Uterus (tissue), 4 donors: ENCODE measurements at places on chromosomes 1 and 21.

- peak; percentile 16 for DNase-seq
Measured at GRCh38 chr21:32940079-32941014, 85.4 kb upstream of the OLIG2 start.

- DNase-seq: peak; percentile 89
Measured at GRCh38 chr1:156502894-156503697, 2.5 kb upstream of the MEF2D start.

DNA sequence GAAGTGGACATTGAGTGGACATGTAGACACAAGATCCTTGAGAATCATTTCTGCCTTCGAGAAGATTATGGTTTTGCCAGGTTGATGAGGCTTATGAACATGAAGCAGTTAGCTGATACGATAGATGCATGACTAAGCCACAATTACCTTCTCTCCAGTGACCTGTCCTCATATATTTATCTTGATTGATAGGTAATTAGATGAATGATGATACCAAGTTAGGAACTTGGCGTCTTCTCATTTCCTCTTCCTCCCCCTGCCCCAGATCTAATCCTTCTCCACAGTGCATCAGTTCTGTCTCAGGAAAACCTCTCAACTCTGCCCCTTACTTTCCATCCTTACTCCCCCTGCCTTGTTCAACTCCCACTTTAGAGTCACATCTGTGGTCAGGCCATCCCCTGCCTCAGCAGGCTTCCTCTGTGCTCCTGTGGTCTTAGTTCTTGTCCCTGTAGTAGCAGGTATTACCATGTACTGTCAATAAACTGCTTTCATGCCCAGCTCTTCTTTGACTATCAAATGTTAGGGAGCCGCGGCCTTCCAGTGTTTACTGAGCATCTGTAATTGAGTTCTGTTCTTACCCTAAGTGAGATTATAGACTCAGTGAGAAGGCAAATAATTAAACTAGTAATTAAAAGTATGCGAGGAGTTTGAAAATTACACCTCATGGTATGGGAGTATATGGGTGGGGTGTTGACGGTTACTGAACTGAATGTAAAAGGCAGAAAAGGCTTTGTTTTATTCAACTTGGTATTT lies 5.1 kb downstream of the ST6GALNAC3 start:
- no peak for DNase-seq

GRCh38 chr1:234871039-234871709 lies 257.5 kb downstream of the TOMM20 start:
- DNase-seq: no peak

DNA sequence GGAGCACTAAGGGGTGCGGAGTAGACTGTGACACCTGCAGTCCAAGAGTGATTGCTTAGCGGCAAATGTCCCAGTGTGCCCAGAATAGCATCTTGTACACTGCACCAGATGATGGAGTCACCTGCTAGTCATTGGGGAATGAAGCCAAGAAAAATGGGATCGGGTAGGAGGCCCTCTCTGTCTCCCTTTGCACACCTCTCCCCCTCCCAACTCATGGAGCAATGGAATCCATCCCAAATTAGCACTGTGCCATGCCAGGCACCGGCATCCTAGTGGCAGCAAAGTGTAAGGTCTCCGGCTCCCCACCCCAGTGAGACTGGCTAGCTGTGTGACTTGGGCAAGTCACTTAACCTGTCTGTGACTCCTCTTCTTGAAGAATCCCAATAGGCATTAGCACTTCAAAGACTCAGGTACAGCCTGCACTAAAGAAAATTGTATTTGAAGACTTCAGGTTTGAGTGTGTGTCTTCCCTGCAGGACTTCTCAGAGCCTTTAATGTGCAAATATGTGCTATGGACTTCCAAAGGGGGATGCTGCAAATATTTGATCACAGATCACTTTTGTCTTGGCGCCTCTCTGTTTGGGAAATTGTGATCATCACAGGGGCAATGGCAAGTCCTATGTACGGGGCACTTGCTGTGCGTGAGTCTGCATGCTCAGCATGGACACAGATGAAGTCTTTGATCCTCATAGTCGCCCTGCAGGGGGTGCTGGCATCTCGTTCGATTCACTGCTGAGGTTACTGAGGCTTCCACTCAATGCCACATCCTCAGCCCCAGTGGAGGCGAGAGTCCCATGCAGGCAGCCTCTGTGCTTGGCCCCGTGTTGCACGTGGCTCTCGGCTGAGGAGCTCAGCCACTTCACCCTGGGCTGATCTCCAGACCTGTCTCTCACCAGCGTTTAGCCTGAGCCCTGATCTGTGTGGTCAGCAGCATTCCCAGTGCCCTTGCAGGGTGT lies 272.9 kb upstream of the C1orf174 start:
- DNase-seq: no peak

GRCh38 chr1:201731592-201731991 lies 97.4 kb upstream of the IPO9 start:
- no peak for DNase-seq

DNA sequence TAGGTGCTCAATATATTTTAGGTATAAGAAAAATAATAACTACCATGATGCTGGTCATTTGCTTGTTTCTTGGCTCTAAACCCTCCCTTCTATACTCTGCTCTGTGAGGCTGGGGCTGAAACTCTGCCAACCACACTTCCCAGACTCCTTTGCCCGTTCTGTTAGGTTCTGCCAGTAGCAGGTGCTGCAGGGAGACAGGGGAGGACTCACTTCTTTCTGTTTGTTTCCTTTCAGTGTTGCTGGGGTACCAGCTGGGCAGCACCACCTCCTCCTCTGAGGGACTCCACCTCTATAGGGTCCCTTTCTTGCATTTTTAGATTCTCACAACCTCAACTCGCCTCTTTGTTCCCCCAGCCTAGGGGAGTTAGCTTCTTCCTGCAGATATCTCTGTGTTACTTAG lies 17.0 kb upstream of the SH2D2A start:
- no peak for DNase-seq

- no peak for DNase-seq
Measured at GRCh38 chr1:41385398-41386195, 24.4 kb downstream of the FOXO6 start.

DNA sequence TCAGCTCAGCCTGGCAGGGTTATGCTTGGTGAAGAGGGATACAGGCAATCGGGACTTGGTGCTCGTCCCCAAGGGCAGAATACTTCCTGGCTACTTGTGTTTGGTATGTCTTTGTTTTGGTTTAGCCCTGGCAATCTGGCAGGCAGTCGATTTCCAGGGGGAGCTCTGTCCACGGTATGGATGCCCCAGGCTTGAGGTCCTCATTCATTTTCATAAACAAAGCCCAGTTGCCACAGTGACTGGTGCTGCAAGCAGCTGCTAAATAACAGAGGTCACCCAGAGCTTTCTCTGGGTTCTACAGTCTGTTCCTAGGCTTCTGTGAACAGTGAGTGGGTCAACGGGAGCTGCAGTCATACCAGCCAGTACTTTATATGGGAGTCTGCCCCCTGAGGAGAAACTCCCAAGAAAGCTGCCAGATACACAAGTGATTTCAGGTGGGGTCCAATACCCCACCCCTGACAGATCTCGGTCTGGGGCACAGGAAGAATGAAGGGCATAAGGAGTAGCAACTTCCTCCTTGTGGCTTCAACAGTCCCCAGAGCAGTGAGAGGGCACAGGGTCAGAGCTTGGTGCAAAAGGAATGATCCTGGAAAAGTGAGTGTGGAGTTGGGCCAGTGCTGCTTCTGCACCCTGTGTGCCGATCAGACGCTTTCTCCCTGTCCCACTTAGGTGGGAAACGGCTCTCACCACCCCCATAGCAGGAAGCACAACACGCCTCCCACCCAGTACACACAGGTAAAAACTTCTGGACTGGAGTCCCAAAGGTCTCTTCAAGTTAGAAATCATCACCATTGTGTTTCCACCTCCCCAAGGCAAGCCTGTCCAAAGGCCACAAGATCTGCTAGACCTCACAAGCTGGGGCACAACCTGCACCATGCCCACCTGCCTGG lies 55.5 kb downstream of the TGFBR3 start:
- peak; percentile 76 for DNase-seq

- DNase-seq: no peak
Measured at GRCh38 chr1:99675994-99676393, 30.1 kb downstream of the PALMD start.

GRCh38 chr1:150221552-150221951 lies 14.4 kb downstream of the ANP32E start:
- no peak for DNase-seq

DNA sequence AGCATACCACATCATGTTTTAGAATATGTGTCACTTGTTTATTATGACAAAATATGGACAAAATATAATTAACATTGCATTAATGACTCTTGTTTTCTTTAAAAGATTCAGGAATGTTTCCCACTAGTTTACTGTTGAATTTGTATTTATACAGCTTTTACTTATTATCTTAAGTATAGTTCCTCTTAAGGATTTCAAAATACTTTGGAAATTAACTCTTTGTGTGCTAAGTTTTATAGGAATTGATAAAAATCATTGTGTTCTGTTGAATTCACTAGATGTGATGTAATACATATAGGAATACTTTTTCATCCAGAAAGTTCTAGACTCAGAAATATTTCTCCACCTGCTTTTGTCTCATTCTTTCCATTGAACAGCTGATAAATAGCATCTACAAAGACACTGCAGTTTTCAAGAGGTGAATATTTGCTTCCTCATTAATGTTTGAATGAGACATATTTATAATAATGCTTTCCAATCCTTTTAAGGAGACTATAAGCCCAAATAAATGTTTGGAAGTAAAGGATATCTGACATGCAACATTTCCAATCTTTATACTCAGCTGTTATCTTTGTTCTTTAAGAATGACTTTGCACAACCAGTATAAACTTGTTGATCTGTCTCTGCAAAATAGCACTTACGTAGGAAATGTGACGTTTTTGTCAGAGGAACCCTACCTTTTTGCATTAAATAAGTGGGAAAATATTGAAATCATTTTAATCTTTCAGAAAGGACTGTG lies 38.4 kb upstream of the SAMSN1 start:
- DNase-seq: no peak

DNA sequence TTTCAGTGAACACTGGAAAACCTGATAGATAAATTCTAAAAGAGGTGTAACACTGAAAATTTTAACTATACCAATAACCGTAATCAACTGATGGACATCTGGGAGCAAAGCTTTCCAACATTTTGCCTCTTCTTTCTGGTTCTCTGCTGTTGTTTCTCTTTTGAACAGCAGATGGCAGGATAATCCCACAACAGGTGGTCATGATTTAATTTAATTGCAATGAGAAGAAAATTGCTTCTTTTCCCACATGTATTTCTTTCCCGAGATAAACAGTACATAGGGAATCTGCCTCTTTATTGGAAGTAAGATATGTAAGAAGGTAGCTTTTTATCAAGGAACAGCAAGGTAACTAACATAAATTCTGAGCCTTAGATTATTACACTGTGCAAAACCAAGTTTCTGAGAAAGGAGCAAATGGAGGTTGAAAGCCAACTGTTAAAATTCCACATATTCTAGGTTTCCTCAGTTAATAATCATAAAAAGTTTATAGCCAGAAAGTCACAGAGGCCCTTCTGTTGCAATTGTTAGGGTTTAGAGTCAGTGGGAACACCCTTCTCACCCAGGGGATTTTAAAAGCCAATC lies 72.9 kb downstream of the RPS6KA1 start:
- no peak for DNase-seq

GRCh38 chr1:106224426-106224825 lies 832.0 kb upstream of the PRMT6 start:
- no peak for DNase-seq

DNA sequence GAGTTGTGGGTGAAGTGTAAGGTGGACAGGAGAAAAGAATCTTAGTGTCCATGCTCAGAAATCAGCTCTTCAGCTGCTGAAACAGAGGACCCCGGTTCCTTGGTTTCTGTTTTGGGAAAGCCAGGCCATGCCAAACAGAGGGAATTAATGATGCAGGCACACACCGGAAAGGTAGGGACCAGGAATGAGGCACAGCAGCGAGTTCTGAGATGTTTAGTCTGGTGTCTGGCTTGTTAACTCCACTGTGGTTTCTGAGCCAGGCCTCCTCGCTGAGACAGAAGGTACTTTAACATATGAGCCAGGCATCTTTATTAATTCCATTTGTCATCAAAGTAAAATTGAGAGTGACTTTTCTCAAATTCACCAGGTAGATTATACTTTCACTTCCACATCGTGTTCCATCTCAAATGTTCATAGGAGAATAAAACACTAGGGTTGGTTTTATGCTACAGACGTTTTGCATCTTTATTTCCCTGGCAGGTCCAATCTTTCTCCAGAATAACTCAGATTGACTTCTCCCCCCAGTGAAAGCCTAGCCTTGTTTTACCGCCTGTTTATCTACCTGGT lies 23.5 kb downstream of the LRRC8D start:
- DNase-seq: no peak

DNA sequence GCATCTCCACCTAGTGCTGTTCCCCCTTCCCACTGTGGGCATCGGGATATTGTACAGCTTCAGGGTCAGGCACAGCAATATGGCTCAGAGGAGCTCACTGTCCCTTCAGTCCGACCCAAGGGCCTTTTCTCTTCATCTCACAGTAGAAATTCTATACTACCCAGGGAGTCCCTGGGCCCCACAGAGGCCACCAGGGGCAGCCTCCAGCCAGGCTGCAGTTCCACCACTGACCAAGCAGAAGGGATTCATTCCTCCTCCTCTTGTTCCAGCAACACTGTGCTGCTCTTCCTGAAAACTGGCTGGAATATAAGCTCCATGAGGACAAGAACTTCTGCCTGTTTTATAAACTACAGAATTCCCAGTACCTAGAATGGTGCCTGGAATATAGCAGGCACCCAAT lies 70.5 kb downstream of the CD34 start:
- no peak for DNase-seq
